Activated CD4-positive, alpha-beta T cell treated with anti-CD3 and anti-CD28 coated beads, Interleukin-2, amount 10 ng/mL, durations not matched to agents 24 days and 14 days (primary cell): ENCODE measurements at places on chromosomes 7 and 10.

DNA sequence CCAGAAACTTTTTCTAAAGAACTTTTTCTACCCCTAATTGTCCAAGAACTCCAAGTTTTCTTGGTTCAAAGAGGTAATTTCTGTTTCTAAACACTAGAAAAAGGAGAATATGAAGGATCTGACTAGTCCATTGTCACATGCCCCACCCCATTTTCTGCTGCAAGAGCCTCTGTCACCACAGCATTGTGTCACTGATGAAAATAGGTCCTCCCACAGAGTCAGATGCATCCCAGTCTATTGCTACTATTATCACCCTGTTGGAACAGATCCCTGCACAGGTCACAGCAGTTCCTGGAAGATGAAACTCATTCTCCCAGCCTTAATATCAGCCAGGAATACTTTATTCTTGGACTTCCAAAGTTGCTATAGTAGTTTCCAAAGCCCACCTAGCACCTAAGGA, 7.5 kb upstream of the CFTR start:
- DNase-seq = no peak

GRCh38 chr7:38881015-38881414, 28.0 kb downstream of the VPS41 start:
- DNase-seq = no peak

- DNase-seq = no peak
Measured at GRCh38 chr7:2143981-2144595, 88.7 kb downstream of the MAD1L1 start.

DNA sequence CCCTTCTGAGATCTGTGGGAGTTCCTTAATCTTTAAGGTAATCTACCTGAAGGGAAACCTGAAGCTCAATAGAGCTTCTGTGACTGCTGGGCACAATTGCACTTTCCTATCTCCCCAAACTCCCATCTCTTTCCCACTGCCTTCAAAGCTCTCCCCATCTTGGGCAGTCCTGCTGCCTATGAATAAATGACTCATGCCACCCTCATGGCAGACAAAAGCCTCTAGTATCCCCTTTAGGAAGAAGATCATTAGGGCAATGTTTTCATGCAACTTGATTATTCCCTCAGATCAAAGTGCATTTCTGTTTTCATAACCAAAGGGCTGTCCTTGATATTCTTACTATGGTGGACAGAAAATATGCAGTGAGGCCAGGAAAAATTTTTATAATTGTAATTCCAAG, 704.9 kb upstream of the LRRN3 start:
- no peak for DNase-seq

- no peak for DNase-seq
Measured at GRCh38 chr10:95350219-95350829, 59.5 kb upstream of the PDLIM1 start.

DNA sequence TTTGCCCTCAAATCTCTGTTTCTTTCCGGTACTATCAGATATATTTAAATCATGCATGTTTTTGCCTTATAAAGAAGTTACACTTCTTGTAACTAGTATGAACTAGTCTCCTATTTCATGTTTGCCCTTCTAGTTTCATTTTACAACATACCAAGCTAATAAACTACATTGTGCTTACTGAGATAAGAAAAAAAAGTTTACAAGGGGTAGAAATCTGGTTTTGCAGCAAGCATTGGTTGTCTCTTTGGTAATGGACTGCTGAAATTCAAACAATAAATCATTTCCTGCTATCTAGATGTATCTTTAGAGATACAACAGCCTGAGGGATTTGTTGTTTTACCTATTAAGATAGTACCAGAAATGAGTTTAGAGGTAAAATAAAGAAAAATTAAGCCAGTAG, 18.8 kb downstream of the PTTG1IP2 start:
- DNase-seq = peak; percentile 1

GRCh38 chr7:122528879-122529481, 169.9 kb downstream of the RNF133 start:
- no peak for DNase-seq

DNA sequence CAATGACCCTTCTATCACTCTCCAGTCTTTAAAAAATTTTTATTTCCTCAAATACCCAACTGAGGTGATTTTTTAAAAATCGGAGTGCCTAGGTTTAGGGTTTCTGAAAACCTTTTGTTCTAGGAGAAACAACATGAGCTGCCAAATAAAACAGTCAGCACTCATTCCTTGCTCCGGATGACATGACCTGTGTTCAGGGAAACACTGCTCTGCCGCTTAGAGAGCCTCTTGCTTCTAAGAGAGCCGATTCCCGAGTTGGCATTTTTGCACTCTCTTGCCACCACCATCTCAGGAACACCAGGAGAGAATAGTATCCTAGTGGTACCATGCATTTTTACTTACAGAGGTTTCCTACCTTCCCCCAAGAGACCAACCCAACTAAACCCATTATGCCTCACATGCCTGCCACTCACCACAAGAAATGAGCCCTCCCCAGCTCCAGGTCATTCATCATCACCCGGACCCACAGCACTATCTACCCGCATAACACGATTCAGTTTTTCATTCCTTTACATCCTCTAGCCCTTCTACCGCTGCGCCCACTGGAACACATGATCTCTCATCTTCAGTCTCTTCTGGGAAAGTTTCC, 365.4 kb downstream of the THSD7A start:
- DNase-seq = no peak

- DNase-seq = no peak
Measured at GRCh38 chr10:43644252-43644651, 4.4 kb downstream of the ZNF32 start.

GRCh38 chr10:71472466-71472865, 75.7 kb downstream of the CDH23 start:
- DNase-seq = no peak

GRCh38 chr7:107938456-107939250, 47.7 kb downstream of the DLD start:
- no peak for DNase-seq

DNA sequence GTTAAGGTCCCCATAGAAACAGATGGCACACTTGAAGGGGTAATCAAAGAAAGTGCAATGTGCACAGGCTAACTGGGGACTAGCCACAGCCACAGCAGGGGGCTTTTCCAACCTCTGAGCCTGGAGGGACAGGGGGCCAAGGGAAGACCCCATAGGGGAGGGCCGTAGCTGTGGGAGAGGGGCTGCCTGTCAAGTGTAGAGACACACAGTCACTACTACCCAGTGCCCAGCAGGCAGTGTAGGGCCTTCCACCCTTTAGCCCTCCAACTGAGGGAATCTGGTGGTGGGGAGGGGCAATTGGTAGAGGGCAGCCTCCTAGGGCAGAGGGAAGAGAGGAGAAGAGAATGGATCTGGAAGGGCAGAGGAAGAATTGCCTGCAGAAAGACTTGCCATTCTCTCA, 54.6 kb downstream of the CREB5 start:
- no peak for DNase-seq

- no peak for DNase-seq
Measured at GRCh38 chr7:96314402-96315124, 7.3 kb downstream of the SLC25A13 start.

- no peak for DNase-seq
Measured at GRCh38 chr10:84261236-84261915, 16.5 kb downstream of the RGR start.

GRCh38 chr10:91887272-91888076, 21.8 kb downstream of the FGFBP3 start:
- DNase-seq = peak; percentile 69

GRCh38 chr10:118481871-118482270, 113.6 kb downstream of the PRLHR start:
- DNase-seq = no peak

DNA sequence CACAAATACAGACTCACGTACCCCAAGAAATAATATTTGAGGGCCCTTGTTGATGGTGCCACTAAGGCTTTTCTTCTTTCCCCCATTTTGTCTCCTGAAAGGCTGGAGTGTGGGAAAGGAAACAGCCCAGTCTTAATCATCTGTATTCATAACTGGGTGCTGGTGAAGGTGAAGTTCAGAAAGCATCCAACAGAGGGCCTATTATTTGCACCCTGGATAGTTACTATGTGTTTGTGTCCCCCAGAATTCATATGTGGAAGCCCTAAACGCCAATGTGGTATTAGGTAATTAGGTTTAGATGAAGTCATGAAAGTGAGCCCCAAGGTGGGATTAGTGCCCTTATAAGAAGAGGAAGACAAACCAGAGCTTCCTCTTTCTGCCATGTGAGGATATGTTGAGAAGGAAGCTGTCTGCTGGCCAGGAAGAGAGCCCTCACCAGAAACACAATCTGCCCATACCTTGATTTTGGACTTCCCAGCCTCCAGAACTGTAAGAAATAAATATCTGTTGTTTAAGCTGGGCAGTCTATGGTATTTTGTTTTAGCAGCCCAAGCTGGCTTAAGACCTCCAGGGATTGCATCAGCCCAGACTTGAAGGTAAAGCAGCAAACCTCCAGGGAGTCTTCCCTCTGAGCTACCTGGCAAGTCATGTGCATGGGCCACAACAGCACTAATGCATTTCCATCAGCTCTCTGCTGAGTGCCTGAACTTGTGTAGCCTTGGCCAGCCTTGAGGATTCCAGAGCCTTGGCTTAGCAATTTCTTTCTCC, 90.0 kb upstream of the ADRB1 start:
- DNase-seq = no peak

DNA sequence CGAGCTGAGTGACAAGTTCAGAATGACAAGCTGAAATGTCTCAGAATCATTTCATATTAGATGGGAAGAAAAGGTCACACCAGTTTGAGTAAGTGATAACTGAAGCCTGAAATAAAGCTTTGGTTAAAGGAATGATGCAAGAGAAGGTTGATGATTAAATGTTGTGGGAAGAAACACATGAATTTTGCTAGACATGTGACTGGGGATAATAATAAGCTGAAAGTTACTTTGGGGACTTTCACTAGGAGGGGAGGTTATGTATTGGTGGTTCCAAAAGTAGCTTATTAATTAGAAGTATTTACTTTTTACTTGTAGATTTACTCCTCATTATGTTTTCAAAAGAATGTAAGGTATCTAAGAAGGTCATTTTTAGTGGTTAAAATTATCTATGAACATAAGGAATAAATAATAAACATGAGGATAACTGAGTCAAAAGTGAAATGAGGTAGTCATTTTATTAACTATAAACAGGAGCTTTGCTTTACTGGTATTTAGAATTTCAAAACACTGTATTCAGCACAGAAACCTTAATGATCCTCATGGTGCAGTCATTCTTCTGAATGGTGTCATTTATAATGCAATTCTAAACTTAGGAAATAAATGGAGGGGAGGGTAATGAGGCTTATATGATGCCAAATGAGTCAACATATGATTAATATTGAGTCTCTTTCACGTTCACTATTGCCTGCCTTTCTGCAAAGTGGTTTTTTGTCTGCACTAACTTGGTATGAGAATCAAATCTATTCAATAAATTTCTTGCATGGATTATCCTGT, 63.7 kb downstream of the PRKG1 start:
- no peak for DNase-seq

DNA sequence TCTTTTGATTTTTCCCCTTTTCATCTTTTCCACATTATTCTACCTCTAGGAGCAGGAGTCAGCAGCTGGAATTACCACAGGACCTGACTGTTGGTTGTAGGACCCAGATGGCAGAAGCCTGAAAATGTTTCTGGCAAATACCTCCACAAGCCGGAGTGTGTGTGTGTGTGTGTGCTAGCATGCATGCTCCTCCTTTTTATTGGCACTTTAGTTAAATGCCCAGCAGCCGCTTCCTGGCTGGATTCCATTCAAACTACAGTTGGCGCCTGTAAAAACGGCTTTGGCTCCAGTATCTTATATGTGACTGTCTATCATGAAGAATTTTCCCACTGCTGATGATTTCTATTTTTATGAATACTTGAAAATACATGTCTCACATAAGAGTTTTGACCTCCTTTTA, 319.7 kb upstream of the SP4 start:
- no peak for DNase-seq

- no peak for DNase-seq
Measured at GRCh38 chr7:4149236-4149635, 532.9 kb upstream of the FOXK1 start.

- DNase-seq = peak; percentile 45
Measured at GRCh38 chr10:43809211-43809930, 160.7 kb upstream of the ZNF32 start.

GRCh38 chr10:35592441-35592840, 12.7 kb upstream of the GJD4 start:
- no peak for DNase-seq

DNA sequence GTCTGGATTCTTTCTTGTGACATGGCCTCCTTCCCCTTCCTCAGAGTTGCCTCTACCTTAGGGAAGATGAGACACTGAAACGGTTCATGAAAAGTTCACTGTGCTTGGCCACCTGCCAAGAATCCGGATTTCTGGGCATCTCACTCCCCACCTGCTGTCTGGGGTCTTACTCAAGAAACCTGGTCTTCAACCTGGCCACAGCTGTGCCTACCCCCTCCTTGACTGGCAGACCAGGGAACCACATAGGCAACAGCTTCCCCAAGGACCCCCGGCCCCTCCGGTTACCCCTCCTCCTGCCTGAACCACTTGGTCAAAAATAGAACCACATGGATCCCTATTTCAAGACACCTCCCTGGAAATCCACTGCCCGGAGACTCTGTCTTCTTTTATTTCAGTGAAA, 58.7 kb upstream of the NANOS1 start:
- no peak for DNase-seq

DNA sequence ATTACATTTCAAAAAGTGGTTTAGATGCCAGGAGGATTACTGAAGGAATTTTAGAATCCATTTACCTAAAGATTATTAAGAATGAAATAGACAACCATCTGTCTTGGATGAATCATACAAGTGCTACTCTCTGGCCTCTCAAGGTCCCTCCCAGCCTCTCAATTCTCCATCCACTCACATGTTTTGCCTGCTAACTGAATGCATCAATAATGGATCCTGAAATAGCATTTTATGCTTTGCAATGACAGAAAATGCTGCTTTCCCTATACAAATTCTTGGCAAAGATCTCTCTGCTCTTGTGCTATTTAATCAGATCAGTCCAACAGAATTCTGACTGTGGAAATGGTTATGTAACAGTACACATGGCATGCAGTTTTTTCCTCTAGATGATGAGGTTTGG, 68.1 kb downstream of the HBP1 start:
- DNase-seq = no peak

- no peak for DNase-seq
Measured at GRCh38 chr10:72072046-72072445, 16.3 kb downstream of the SPOCK2 start.

GRCh38 chr7:3984456-3984855, 683.4 kb downstream of the SDK1 start:
- DNase-seq = no peak

- no peak for DNase-seq
Measured at GRCh38 chr10:69866688-69867461, 65.2 kb downstream of the COL13A1 start.

- DNase-seq = no peak
Measured at GRCh38 chr7:983004-983615, at the start of gene CYP2W1. CYP2W1 (plus strand) TSS chr7:983181; CDS start chr7:983212, 31 bp downstream.

- DNase-seq = no peak
Measured at GRCh38 chr10:87636313-87636915, 23.3 kb upstream of the PAPSS2 start.
